Uterine smooth muscle cell (primary cell): ENCODE measurements at places on chromosomes 1 and 21. TPM values are rescaled to one million over a fixed set of nuclear protein-coding genes. Genes with fewer than 3 reads are reported as not detected.

ACP6 gene
- 3.4 and 6.4 TPM in 2 replicates for total RNA-seq

PROK1 gene
- total RNA-seq = not detected in 2 replicates

GPR37L1 gene
- not detected in 2 replicates for total RNA-seq

PDZK1 gene
- 0.50 and 1.00 TPM in 2 replicates for total RNA-seq

HCN3 gene
- total RNA-seq = 0.89 and 1.4 TPM in 2 replicates

TRNP1 gene
- 28.4 and 62.3 TPM in 2 replicates for total RNA-seq

TLR5 gene
- total RNA-seq = under 0.01 TPM in 1 of 2 replicates, not detected in the other

PROX1 gene
- total RNA-seq = under 0.01 and 0.12 TPM in 2 replicates

CACHD1 gene
- 2.8 and 5.0 TPM in 2 replicates for total RNA-seq

TP73 gene
- total RNA-seq = under 0.01 and 0.12 TPM in 2 replicates

MEF2D gene
- 6.9 and 7.7 TPM in 2 replicates for total RNA-seq

LGR6 gene
- not detected in 2 replicates for total RNA-seq

BMP8B gene
- under 0.01 TPM in 2 replicates for total RNA-seq

CR1 gene
- total RNA-seq = not detected in 2 replicates

RGS13 gene
- not detected in 2 replicates for total RNA-seq

CASQ2 gene
- not detected in 2 replicates for total RNA-seq
